Uterus (tissue), 4 donors: ENCODE measurements at places on chromosomes 12 and 14. TPM values are rescaled to one million over a fixed set of nuclear protein-coding genes. Genes with fewer than 3 reads are reported as not detected.

DNA sequence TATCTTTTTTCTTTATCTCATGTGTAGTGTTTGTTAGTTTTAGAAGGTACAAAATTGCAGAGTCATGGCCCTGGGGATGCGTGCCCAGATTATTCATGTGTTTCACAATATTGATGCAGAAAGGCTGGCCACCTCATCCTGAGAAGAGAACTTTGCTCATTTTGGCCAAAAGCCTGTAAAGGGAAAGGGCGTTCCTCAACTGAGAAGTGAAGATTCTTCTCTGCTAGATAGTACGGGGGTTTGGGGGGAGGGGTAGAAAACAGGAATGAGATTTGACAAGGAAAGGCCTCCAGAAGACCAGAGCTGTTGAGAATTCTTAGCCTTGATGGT is 1.7 kb downstream of the MGST1 start:
- H3K27me3 ChIP-seq, result no peaks in the 10 kb centered on the region
- no peaks in the 10 kb centered on the region for H3K36me3 ChIP-seq
- peak; percentile 69 for DNase-seq
- H3K4me3 ChIP-seq, result no peak overlapping the region

DNA sequence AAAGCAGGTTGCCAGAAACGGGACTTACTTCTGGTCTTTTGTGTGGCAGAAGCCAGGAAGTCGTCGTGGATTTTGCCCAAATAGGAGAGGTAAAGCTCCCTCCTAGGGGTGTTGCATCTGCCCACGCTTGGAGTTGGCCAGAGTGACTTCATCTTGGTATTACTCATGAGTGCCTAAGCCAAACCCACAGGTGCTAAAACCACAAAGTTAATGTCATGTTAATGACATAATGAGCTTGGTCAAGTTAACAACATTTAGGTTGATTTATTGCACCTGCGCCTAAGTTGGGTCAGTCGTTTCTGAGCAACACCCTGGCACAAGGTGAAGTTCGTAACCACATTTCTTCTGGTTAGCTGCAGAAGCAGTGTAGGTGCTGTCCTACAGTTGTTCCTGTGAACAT is 225.2 kb downstream of the FUT8 start:
- DNase-seq, result peak; percentile 25
- H3K27ac ChIP-seq, result no peak overlapping the region
- H3K27me3 ChIP-seq, result no peaks in the 10 kb centered on the region
- no peaks in the 10 kb centered on the region for H3K4me1 ChIP-seq

DNA sequence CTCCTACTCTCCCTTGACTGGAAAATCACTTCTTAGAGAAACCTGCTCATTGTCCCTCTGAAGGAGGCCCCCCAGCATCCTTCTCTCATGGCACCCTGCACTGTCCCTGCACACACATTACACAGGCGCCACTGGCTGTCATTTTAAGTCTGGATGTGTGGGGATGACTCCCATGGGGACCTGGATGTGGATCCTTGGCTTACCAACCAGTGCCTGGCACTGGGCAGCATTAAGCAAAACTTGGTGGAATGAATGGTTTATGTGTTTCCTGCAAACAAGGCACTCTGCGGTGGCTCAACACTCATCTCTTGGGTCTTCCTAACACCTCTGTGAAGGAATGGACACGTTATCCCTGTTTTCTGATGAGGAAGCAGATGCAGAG is 162.4 kb downstream of the RBM19 start:
- no peaks in the 10 kb centered on the region for H3K27me3 ChIP-seq
- H3K27ac ChIP-seq, result no peak overlapping the region
- H3K4me3 ChIP-seq, result no peak overlapping the region
- no peaks in the 10 kb centered on the region for H3K36me3 ChIP-seq
- H3K4me1 ChIP-seq, result no peaks in the 10 kb centered on the region

The SENP1 gene
- total RNA-seq, result 32.8 TPM

The OR10G3 gene
- not detected for total RNA-seq

The STX2 gene
- total RNA-seq, result 44.6 TPM

DNA sequence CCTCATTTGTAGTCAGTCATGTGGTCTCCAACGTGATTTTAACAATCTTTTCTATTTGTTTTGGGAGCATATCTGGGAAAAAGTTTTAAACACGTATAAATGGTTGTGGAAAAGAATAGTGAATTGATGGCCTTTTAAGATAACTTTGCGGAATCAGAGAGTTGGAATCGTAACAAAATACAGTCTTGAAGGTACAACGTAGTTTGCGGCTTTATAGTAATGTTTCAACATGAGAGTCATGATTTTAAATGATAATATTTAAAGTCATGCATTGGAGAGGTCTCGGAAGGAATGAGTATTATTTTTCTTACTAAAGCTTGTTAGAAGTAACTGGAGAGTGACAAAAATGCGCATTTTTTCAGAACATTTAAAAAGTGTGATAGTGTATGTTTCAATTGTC is 1.6 kb downstream of the AEBP2 start:
- no peak for DNase-seq
- H3K4me3 ChIP-seq, result peak overlapping the region; percentile 67
- H3K4me1 ChIP-seq, result no peaks in the 10 kb centered on the region
- peak overlapping the region; percentile 97 for H3K27ac ChIP-seq
- H3K36me3 ChIP-seq, result no peaks in the 10 kb centered on the region
- no peaks in the 10 kb centered on the region for H3K27me3 ChIP-seq

- no peak overlapping the region for H3K4me3 ChIP-seq
- H3K27me3 ChIP-seq, result no peaks in the 10 kb centered on the region
- no peaks in the 10 kb centered on the region for H3K4me1 ChIP-seq
- H3K27ac ChIP-seq, result no peak overlapping the region
- DNase-seq, result no peak
These were observed 339.0 kb downstream of the RMST start for GRCh38 chr12:97801471-97802059.

DNA sequence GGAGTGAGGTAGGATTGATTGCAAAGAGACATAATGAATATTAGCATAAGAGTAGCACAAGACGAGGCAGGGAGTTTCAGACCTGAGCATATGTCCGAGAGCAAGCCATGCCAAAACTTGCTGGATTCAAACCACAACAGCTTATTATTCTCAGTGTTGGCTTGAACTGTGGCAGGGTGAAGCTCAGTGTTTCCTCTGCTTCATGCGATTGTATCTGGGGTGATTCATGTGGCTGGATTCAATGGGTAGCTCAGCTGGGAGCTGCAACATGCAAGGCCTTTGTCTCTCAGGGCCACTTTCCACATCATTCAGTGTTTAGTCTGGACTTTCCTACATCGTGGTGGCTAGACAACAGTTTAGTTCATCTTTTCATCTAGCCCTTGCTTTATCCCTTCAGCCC is 22.1 kb upstream of the E2F7 start:
- no peaks in the 10 kb centered on the region for H3K27me3 ChIP-seq
- H3K4me1 ChIP-seq, result no peaks in the 10 kb centered on the region
- no peak for DNase-seq
- H3K4me3 ChIP-seq, result no peak overlapping the region
- no peaks in the 10 kb centered on the region for H3K36me3 ChIP-seq

DNA sequence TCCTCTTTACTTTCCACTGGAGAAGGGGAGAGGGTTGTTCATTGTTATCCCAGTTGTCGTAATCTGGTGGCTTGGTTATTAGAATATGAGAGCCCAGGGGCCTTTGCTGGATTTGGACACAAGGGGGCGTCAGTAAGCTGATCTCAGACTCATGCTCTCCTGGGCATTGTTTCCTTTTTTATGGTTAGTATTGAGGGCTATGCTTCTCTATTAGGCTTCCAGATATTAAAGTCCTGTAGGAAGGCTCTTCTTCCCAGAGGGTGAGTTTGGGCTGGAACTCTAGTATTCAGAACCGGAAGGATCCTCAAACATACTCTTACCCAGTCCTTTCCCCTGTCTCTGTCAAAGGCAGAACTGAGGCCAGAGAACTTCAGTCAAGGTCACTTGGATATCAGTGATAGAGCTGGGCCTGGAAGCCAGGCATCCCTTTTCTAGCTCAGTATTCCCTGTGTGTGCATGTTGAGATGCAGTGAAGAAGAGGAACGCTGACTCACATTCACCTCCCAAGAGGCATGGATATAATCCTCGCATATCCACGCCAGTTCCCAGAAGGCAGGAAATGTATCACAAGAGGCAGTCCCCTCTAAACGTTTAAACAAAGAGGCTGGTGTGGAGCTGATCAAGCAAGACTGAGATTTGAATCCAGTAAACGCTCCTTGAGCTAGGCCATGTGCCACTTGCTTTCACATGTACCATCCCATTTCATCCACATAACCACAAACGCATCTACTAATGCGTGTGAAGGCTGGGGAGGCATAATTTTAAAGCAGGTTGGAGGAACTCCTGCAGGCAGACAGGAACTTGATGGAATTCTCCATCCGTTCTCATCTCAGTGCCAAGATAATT is 41.6 kb downstream of the UBE3B start:
- H3K27ac ChIP-seq, result peak overlapping the region; percentile 10
- H3K4me3 ChIP-seq, result no peak overlapping the region
- peak; percentile 40 for DNase-seq
- H3K27me3 ChIP-seq, result no peaks in the 10 kb centered on the region
- no peaks in the 10 kb centered on the region for H3K36me3 ChIP-seq

The TMTC3 gene
- total RNA-seq, result 86.5 TPM

The GPR137C gene
- not detected for total RNA-seq
